H9 (cell line): ENCODE measurements at places on chromosomes 5 and 9. TPM values are rescaled to one million over a fixed set of nuclear protein-coding genes. Genes with fewer than 3 reads are reported as not detected.

DNA sequence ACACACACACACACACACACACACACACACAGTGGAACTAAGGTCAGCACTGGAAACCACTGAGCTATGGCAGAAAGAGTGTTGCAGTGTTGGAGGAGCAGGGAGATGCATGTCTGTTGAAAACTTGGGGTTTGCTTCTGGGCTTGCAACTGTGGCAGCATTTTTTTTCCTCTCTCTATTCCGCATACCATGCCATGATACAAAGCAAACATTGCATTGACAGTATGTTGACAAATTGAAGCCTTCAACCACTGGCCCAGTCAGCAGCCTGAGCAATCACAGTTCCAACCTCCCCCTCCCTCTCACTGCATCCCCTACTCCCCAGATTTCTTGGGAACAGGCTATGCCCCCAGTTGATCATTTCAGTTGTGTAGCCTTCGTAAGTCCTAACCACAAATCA lies 478.1 kb upstream of the WWC1 start:
- no peak for DNase-seq

DNA sequence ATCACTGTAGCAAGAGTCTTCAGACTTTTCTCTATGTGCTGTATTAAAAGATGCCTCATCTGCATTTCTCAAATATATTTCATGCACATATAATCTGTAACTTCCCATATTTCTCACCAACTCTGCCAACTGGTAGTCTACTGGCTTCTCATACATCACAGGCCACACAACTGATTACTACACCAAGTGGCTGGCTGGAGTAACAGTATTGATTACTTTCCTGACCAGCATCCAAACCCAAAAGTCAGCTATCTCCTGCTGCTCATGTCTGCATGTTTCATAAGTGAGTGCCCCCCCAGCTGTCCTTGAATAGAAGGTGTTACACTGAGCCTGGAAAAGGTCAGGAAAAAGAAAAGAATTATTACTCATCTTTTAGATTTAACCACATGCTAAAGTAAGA lies 17.4 kb downstream of the ERCC8 start:
- no peak for DNase-seq

- no peak for DNase-seq
Observed at GRCh38 chr9:84759300-84759750, 89.8 kb downstream of the NTRK2 start.

The GZMA gene
- not detected in 2 replicates for total RNA-seq

- DNase-seq: no peak
Observed at GRCh38 chr5:147673266-147673665, 109.3 kb downstream of the JAKMIP2 start.

The CTXN3 gene
- not detected in 2 replicates for total RNA-seq

The NR2F1 gene
- not detected in 2 replicates for total RNA-seq

GRCh38 chr5:179796877-179797608 lies 3.3 kb downstream of the LTC4S start:
- no peak for DNase-seq

DNA sequence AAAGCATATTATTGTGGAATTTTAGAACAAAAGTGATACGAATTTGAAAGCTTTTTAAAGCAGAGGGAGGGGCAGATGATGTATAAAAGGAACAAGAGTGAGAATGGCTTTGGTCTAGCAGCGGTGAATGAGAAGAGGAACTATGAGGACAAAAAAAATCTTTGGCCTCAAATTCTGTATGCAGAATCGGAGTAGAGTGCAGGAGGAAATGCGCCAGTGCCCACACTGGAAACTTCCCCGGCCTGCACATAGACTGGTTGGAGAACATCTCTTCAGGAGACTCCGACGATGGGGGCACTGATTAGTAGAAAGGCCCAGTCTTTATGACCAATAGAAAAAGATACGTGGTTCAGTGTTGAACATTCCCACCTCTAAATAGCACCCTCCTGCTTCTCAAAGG lies 51.3 kb downstream of the SLC46A2 start:
- DNase-seq: no peak

The AIF1L gene
- 122 and 126 TPM in 2 replicates for total RNA-seq

The ITK gene
- total RNA-seq: 0.22 TPM in 2 replicates

The FRRS1L gene
- 3.3 and 3.5 TPM in 2 replicates for total RNA-seq

DNA sequence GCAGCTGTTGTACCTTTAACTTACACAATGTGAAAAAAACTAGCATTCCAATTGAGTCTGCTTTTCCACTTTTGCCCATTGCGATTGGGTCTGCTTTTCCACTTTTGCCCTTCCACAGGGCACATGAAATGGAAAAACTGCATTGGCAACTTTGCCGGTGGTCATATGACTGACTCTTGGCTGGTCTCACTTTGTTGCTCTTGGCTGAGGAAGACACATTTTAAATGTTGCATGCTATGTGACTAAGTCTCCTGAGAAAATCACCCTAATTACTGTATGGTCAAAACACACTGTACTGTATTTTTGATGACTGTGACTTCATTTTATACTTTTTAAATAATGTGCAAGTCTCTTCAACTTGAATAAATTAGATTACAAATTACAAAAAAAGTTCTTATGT lies 1.6 kb upstream of the OXCT1 start:
- no peak for DNase-seq

The SHOC1 gene
- total RNA-seq: not detected in 2 replicates

DNA sequence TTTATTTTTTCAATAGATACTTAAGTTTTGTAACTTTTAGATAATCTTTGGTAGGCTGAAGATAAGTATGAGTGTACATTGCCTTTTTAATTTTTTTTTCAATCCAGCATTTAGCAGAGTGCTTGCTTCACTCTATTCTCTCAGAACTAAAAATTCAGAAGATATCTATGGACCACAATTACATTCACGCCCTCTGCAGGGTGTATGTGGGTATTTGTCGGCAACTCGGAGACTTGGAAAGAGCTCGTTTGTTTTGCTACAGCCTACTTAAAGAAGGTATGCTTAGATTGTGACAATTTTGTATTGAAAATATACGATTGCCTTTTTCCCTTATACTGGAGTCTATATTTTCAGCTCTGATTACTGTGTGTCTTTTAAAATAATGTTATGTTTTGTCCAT lies 43.8 kb downstream of the ICE1 start:
- no peak for DNase-seq

GRCh38 chr5:160237571-160238093 lies 8.3 kb downstream of the FABP6 start:
- peak; percentile 69 for DNase-seq

DNA sequence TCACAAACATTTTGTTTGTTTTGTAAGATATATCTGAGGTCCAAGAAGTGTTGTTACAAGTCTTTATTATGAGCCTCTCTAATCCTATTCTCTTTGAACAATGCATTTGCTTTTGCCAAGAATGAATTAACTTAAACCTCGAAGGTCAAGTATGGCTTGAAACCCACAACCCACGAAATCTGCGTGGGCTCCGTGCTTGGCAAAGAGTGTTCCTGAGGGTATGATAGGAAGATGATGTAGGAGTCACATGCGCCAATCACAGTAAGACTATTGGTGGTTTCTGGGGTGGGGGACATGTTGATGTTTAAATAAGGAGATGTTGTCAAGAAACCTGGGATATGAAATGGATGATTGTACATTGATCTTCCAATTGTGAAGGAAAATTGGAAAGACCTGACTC lies 330.8 kb upstream of the RFX3 start:
- DNase-seq: no peak

- DNase-seq: no peak
Observed at GRCh38 chr5:159218595-159219023, 9.3 kb upstream of the RNF145 start.

GRCh38 chr5:129426071-129426470 lies 34.0 kb upstream of the ADAMTS19 start:
- DNase-seq: no peak

The FBLL1 gene
- total RNA-seq: 3.6 and 4.8 TPM in 2 replicates

DNA sequence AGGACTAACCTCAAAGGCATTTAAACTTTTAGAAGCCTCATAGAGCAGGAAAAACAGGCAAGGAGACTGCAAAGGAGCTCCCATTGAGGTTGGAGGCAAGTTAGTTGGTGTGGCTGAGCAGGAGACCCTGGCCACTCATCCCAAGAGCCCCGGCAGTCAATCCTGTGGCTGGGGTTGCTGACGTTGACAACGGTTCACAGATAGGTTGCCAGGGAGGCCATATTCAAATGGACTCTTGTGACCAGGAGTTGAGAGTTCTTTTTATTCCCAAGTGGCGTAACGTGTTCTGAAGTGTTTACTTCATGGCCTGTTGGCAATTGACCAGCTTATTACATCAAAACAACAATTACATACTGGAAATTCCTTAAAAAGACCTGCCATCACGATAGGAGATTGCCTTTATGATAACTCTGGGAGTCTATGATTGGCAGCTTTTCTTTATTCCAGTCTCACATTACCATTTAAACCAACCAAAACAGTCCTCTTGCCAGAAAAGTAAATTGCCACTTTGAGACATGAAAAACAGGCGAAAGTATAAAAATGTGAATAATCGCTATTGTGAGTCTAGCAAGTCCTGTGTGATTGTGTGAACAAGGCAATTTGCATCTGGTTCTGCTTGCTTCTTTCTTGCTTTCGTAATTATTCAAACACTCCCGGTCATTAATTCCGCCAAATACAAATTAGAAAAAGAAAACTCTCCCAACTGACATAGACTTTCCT lies 394.9 kb downstream of the MED10 start:
- no peak for DNase-seq

The MYOZ3 gene
- total RNA-seq: 15.8 and 18.1 TPM in 2 replicates

DNA sequence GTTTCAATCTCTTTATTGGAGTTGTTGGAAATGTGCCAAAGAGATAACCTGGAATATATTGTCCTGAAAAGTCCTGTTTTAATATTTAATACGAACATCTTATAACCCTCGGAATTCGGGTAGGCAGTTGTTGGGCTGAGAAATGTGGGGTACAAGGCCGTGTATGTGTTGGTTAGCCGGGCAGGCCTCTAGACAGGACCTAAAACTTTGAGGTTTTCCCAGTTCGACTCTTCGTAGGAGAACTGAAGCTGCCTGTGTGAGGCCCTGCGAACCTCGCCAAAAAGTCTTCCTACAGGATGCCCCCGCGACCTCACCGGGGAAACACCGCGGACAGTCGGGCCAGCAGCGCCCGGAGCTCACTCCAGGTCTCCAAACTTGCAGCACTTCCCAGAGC lies 583 bp upstream of the TJP2 start:
- DNase-seq: no peak

The CNTFR gene
- total RNA-seq: 0.55 and 1.3 TPM in 2 replicates

DNA sequence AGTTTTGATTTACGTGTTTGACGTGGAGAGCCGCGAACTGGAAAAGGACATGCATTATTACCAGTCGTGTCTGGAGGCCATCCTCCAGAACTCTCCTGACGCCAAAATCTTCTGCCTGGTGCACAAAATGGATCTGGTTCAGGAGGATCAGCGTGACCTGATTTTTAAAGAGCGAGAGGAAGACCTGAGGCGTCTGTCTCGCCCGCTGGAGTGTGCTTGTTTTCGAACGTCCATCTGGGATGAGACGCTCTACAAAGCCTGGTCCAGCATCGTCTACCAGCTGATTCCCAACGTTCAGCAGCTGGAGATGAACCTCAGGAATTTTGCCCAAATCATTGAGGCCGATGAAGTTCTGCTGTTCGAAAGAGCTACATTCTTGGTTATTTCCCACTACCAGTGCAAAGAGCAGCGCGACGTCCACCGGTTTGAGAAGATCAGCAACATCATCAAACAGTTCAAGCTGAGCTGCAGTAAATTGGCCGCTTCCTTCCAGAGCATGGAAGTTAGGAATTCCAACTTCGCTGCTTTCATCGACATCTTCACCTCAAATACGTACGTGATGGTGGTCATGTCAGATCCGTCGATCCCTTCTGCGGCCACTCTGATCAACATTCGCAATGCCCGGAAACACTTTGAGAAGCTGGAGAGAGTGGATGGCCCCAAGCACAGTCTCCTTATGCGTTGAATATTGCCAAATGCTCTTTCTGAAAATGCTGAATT lies 850 bp downstream of the RRAGA start:
- DNase-seq: no peak

The IRGM gene
- 0.13 and 0.37 TPM in 2 replicates for total RNA-seq

DNA sequence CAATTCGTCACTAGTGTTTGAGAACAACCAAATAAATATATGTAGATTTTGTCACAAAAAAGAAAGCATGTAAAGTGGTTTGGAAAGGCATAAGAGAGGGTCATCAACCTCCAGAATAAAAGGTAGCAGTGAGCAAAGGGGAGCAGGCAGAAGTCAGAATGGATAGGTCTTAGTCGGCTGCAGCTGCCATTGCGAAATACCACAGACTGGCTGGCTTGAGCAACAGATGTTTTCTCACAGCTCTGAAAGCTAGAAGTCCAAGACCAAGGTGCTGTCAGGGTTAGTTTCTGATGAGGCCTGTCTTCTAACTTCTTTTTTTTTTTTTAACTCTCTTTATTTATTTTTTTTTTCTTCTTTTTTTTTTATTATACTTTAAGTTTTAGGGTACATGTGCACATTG lies 208.1 kb upstream of the PIK3R1 start:
- no peak for DNase-seq

The SPEF2 gene
- total RNA-seq: 0.33 and 1.0 TPM in 2 replicates

- no peak for DNase-seq
Observed at GRCh38 chr5:6745706-6746222, 32.5 kb downstream of the TENT4A start.

- no peak for DNase-seq
Observed at GRCh38 chr5:168637793-168638192, 58.6 kb upstream of the PANK3 start.

The CDC20B gene
- total RNA-seq: 0.18 and 0.26 TPM in 2 replicates
